ENCODE measurements at places on chromosomes 3 and 15.
A peak's percentile ranks its signal among the peaks of the same experiment; 100 is the strongest.

DNA sequence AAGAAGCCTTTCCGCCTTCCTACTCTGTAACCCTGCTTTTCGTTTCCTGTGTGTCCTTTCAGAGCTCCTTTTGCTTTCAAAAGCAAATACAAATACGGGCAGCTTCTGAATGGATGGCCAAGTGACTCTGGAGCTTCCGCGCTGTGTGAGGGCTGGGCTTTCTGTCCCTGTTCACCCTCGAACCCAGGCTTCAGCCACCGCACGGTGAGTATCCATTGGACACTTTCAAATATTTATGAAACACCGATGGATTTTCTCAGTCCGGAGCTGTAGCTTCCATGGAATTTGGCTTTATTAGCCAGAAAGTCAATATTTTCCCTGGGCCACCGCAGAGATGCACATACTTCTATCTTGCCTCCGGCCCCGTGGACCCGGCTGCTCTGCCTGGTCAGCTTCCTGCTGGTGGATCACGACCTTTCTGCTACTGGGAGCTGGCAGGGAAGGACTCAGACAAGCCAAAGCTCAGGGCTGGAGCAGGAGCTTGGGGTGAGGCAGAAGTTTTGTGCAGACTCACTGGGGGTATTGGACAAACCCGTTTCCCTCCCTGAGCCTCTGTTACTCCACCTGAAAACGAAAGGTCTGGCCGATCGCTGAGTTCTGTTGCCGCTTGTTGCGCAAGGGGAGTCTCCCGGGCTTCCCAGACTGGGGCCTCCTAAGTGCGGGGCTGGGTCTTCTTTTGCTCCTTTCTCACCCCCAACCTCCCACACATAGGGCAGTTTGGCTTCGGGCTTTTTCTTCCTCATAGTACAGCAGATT lies 63.6 kb downstream of the LINGO1 start:
- DNase-seq, result no peak

DNA sequence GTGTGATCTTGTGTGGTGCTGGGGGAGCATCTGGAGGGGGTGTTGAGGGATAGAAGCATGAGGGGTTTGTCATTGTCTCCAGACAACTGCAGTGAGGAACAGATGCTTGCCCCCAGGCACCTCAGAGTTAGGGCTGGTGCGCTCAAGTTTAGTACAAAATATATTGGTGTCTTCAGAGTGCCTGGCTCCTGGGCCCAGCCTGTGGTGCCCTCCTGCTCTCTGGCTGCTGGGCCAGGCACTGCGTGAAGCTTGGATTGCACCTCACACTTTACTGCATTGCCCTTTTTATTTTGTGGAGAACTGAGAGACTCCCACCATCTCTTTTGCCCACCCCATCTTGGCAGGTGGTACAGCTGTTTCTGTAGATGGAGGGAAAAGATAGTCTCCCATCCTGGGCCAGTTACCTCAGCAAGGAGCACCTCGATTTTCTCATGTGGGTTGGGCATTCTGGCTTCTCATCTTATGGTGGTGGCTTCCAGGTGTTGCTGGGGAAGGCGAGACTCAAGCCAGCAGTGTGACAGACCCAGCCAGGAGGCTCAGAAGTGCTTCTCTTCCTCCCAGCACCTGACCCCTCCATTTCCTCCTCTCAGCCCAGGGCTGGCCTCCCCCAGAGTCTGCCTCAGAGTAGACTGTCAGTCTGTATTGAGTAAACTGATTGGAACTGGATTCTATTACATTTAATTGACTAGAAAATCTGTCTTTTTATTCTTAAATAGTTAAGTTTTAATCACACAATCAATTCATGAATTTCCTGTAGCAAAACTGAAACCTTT lies 140.5 kb downstream of the DNAJB8 start:
- DNase-seq, result no peak

DNA sequence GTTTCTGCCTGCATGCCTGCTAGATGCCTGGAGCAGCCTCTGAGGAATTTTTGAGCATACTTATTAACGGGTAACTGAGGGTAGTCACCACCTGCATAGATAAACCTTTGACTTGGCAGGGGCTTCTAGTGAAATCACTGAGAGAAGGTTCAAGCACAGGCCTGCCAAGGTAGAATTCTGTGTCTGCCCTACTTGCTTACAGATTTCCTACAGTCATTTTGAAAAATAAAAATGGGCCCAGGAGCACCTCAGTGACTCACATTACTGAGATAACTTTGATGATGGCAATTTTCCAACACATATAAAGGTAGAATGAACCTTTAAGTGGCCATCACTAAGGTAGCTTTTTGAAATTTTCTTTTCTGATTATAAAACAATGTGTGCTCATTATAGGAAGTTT lies 10.8 kb downstream of the CRTAP start:
- DNase-seq, result no peak

DNA sequence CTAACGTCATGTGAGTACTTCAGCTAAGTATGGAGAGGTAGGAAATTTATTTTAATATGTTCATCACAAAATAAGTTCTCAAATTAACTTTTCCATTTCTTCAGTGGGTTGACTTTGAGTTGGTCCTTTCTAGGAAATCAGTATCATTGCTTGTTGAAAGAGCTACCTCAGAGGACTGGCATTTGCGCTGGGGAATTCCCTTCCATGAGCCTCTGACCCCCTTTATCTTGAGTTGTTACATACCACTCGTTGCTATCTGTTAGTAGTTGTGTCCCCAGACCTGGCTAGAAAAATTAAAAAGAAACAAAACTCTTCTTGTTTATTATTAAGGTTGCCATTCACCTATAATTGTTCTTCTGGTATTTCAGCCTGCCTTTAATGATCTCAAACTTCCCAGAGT lies 96.8 kb upstream of the ROBO2 start:
- no peak for DNase-seq

DNA sequence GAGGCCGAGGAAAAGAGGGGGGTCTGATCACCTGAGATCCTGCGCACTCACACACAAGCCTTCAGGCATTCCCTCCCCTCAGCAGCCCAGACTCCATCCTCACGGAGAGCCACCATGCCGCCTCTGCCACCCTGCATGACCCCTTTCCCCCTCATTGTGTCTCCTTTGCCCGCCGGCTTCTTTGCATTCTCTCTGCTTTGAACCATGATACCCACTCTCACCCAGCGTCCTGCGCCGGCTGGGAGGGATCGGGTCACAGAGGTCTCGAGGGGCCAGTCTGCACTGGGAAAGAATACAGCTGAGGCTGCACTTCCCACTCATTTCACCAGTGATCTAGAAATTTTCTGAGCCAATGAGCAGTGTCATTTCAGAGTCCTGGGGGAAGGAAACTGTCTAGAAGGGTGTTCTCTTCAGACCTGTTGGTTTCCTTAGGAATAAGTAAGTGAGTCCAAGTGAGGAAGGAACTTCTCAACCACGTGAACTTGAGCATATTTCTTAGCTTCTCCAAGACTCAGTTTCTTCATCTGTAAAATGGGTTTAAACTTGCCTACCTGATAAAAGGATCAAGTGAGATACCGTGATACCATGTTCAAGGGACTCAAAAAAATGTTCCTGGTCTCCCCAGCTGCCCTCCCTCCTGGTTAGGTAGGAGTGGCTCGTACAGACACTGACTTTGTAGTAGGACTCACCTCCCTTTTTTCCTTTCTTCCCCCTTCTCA lies 96.7 kb downstream of the TOP2B start:
- DNase-seq, result no peak

GRCh38 chr3:147197739-147198138 lies 208.6 kb downstream of the ZIC4 start:
- DNase-seq, result no peak

- no peak for DNase-seq
These were observed 38.0 kb upstream of the TM4SF1 start for GRCh38 chr3:149415484-149415883.

DNA sequence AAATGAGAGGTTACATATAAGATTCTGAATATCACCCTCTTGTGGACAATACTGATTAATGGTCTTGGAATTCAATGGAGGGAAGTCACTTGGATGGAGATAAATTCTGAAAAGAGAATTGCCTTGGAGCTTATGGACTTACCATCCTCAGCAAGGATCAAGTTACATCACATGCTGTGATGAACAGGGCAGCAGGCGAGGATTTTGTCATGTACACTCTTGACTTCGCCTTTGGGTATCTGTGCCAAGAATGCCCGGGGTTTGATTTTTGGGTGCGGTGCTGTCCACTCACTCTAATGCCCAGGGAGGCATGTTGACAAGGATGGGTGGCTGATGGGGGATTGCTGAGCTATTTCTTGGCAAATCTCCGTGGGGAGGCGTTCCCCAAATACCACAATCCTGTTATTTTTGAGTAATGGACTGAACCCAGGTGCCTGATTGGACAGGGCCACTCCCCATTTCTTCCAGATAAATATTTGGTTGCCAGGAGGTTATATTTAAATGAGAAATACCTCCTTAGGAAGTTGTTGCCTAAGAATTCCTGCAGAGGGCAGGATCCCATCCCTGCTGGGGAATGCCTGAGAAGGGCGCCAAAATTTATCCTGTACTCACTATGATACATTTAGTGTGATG lies 96.3 kb downstream of the TPRG1 start:
- no peak for DNase-seq

DNA sequence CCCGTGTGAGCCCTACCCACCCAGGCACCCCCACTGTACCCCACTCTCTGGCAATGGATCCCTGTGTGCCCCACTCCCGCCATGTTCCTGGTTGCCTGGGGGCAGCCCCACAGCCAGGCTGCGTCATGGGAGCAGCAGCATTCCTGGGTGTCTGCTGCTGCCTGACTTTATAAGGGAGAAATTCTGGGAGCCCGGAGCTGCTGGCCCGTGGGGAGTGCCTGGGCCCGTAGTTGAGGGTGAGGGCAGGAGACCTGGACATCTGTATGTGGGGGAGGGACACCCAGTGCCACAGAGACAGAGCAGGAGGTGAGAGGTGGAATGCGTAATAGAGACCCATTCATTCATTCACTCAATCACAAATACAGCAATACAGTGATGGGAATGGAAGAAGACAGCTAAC lies 15.1 kb downstream of the CSPG4 start:
- no peak for DNase-seq

GRCh38 chr15:64287953-64288352 lies 68.0 kb downstream of the CSNK1G1 start:
- DNase-seq, result no peak

DNA sequence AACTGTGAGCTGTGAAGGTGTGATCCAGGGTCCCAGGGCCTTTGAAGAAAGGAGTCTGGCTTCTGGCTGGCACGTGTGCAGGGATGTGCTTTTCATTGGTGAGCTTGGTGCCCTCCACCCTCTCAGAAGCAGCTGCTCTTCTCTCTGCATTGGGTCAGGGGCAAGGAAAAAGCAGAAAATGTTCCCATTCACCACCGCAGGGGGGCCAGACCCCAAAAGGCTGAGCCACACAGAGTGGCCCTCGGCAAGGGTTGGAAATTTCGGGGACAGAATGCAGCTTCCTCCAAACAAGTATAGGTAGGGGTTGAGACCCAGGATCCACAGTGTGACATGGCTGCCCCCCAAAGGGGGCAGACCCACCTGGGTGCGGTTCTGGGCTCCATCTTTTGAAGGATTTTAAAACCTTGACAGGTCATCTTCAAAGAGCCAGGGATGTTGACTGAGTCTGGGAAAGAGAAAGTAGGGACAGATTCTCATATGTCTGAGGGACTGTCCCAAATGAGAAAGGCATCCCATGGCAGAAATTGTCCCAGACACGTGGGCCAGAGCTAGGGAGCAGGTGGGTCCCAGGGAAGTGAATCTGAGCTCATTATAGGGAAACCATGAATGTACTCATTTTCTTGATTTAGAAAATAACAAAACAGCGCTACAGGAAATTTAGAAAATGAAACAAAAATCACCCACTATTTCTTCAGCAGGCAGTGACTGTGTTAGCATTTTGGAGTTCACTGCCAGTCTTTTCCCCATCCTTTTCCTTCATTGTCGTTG lies 2.7 kb downstream of the CSK start:
- no peak for DNase-seq

- DNase-seq, result peak; percentile 64
These were observed 1.5 kb upstream of the RBM15B start for GRCh38 chr3:51389423-51390183.

DNA sequence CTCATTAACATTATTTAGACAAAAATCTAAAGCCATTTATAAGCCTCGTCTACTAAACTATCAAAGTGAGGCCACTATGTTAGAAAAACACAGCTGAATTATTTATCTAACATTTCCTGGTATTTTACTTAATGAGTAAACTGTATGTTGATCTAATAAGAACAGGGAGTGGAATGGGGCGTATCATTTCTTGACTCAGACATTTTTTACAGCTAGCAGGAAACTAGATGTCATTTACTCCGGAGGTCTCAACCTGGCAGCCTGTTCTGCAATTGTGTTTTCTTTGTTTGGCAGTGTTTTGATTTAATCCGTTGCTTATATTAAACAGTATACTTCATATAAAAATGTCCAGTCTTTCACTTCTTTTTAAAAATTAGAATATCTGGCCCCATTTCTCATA lies 79.1 kb upstream of the ABI3BP start:
- no peak for DNase-seq

- no peak for DNase-seq
These were observed 23.7 kb downstream of the PXYLP1 start for GRCh38 chr3:141255137-141255845.

- DNase-seq, result no peak
These were observed 35.2 kb upstream of the PRICKLE2 start for GRCh38 chr3:64260431-64260830.

- DNase-seq, result no peak
These were observed 12.3 kb upstream of the ALCAM start for GRCh38 chr3:105354429-105354828.

GRCh38 chr3:30006111-30006510 lies 600.3 kb upstream of the TGFBR2 start:
- no peak for DNase-seq

- peak; percentile 49 for DNase-seq
These were observed 141.3 kb upstream of the CCDC54 start for GRCh38 chr3:107235928-107236315.

- no peak for DNase-seq
These were observed 718 bp downstream of the BNIP2 start for GRCh38 chr15:59688423-59688781.

GRCh38 chr15:100601617-100602063 lies 344 bp downstream of the LINS1 start:
- DNase-seq, result no peak

- peak; percentile 77 for DNase-seq
These were observed at the start of gene CFAP44 for GRCh38 chr3:113441051-113441770. CFAP44 (minus strand) TSS chr3:113441493; CDS start chr3:113433664, 7,829 bp downstream.

- no peak for DNase-seq
These were observed 178.4 kb downstream of the ATP10A start for GRCh38 chr15:25684521-25685431.

Measured in BE2C (cell line).